ENCODE measurements at places on chromosomes 7 and 10. TPM values are rescaled to one million over a fixed set of nuclear protein-coding genes. Genes with fewer than 3 reads are reported as not detected.

The UBE3C gene
- polyA plus RNA-seq = 12.6 TPM

The HGF gene
- polyA plus RNA-seq = 0.47 TPM

The SFTPA1 gene
- polyA plus RNA-seq = 0.57 TPM

The PLEKHS1 gene
- polyA plus RNA-seq = 0.05 TPM

The NCOA4 gene
- polyA plus RNA-seq = 64.7 TPM

The PDCD11 gene
- polyA plus RNA-seq = 15.5 TPM

The TLX1 gene
- polyA plus RNA-seq = not detected

The MGAM2 gene
- not detected for polyA plus RNA-seq

The JCAD gene
- polyA plus RNA-seq = 2.7 TPM

The CHAT gene
- polyA plus RNA-seq = not detected

The HNRNPA2B1 gene
- polyA plus RNA-seq = 461 TPM

The EPHB4 gene
- 15.7 TPM for polyA plus RNA-seq

The RBM20 gene
- 7.2 TPM for polyA plus RNA-seq

The BLOC1S2 gene
- 58.2 TPM for polyA plus RNA-seq

The TUBGCP2 gene
- polyA plus RNA-seq = 49.3 TPM

The CTAGE8 gene
- 2.5 TPM for polyA plus RNA-seq

The LDB3 gene
- 2.4 TPM for polyA plus RNA-seq

The ZWINT gene
- polyA plus RNA-seq = 15.5 TPM

The PAX4 gene
- polyA plus RNA-seq = not detected

The C7orf57 gene
- 0.73 TPM for polyA plus RNA-seq

The CTNNA3 gene
- polyA plus RNA-seq = 0.10 TPM

The MET gene
- polyA plus RNA-seq = 1.2 TPM

The PODXL gene
- polyA plus RNA-seq = 3.4 TPM

The CCDC3 gene
- polyA plus RNA-seq = 24.3 TPM

The GIMAP8 gene
- polyA plus RNA-seq = 1.9 TPM

The NCF1 gene
- polyA plus RNA-seq = 2.9 TPM

The GTF2I gene
- 33.5 TPM for polyA plus RNA-seq

The CCAR1 gene
- 24.3 TPM for polyA plus RNA-seq

The ELOVL3 gene
- polyA plus RNA-seq = 0.02 TPM

The SPDYE16 gene
- polyA plus RNA-seq = 0.05 TPM

The SFRP5 gene
- 0.65 TPM for polyA plus RNA-seq

The FLNC gene
- polyA plus RNA-seq = 7.7 TPM

The FAM20C gene
- 11.5 TPM for polyA plus RNA-seq

The RNF148 gene
- not detected for polyA plus RNA-seq

The RASA4B gene
- polyA plus RNA-seq = 4.9 TPM

The CYP3A7 gene
- polyA plus RNA-seq = not detected

The HYCC1 gene
- 11.7 TPM for polyA plus RNA-seq

The POP7 gene
- 42.1 TPM for polyA plus RNA-seq

The FGFR2 gene
- 10.8 TPM for polyA plus RNA-seq

The SERPINE1 gene
- 0.88 TPM for polyA plus RNA-seq

The MRC1 gene
- polyA plus RNA-seq = 0.90 TPM

The PTTG1IP2 gene
- not detected for polyA plus RNA-seq

The ETV1 gene
- 1.2 TPM for polyA plus RNA-seq

The DMBT1 gene
- 0.35 TPM for polyA plus RNA-seq

The RBM28 gene
- polyA plus RNA-seq = 20.1 TPM

The SPACDR gene
- 0.31 TPM for polyA plus RNA-seq

The PURB gene
- polyA plus RNA-seq = 7.3 TPM

The H2BK1 gene
- polyA plus RNA-seq = not detected

The SCART1 gene
- polyA plus RNA-seq = 0.90 TPM

The NPSR1 gene
- polyA plus RNA-seq = not detected

The CCNY gene
- polyA plus RNA-seq = 15.1 TPM

The CCL24 gene
- 0.68 TPM for polyA plus RNA-seq

The FHIP2A gene
- polyA plus RNA-seq = 3.2 TPM

The UBN2 gene
- polyA plus RNA-seq = 3.0 TPM

The PNLIPRP2 gene
- 0.05 TPM for polyA plus RNA-seq

The GSTK1 gene
- polyA plus RNA-seq = 112 TPM

The PSTK gene
- 2.7 TPM for polyA plus RNA-seq

Measured in esophagus (tissue), 2 donors.